Mammary epithelial cell (primary cell): ENCODE measurements at places on chromosomes 2 and 18.
A peak's percentile ranks its signal among the peaks of the same experiment; 100 is the strongest.

DNA sequence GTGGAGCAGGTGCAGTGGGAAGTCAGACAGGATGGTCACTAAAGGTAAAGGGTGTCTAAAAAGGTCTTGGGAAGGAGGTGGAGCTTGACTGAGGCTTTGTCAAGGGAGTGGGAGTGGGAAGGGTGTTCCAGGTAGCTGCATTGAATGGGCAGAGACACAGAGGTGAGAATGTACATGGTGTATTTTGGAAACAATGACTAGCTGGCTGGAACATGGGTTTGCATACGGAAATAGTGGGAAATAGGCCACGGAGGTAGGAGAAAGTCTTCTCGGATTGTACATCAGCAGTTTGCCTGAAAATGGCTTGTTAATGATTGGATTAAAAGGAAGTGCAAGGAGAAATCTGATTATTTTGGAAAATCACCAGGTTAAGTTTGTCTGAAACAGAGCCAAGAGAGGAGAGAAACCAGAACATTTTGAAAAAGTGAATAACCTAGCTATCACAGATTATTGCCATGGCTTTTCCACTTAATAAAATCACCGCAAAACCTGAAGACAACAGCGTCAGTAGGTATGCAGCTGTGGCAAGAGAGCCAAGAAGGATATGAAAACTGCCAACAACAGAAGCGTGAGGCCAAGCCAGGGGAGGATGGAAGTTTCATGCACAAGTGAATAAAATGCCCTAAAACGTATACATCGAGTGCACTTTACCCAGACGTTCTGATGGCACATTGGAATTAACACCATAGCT is 13.9 kb downstream of the PAX8 start:
- DNase-seq = no peak

GRCh38 chr18:45626330-45627203 is 11.3 kb downstream of the SLC14A2 start:
- DNase-seq = peak; percentile 71

- no peak for DNase-seq
Observed at GRCh38 chr2:74724496-74724895, 70.4 kb downstream of the SEMA4F start.

DNA sequence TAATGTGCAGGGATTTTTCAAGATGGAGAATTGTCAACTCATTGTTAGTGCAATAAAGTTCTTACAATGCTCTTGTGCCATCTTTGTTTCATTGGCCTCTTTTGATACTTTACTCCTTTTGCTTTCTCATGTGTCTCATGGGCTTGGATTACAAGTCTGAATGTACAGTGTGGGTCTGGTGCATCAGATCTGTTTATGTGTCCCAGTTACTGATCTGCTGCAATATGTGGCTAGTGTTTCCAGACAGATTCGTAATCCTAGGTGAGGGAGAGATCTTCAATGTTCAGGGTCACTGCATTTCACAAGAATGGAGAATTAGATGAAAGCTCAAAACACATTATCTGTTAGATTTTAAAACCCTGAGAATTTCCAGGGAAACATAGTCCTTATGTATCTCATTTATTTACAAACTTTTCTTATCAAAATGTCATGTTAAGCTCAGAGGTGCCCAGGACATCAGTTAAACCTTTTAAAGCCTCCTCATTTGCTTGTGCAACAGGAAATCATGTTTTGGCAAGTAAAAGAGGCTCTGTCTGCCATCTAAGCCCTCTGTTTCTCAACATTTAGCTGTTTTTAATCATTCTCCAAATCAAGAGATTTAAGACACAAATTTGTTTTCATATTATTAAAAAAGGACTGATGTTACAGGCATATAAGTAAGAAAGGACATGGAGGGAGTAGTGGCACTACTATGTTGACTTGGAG is 108.1 kb downstream of the NUP35 start:
- no peak for DNase-seq

GRCh38 chr2:37388074-37388473 is 43.6 kb downstream of the QPCT start:
- DNase-seq = peak; percentile 96

GRCh38 chr18:76351961-76352581 is 143.0 kb downstream of the ZNF516 start:
- peak; percentile 54 for DNase-seq

DNA sequence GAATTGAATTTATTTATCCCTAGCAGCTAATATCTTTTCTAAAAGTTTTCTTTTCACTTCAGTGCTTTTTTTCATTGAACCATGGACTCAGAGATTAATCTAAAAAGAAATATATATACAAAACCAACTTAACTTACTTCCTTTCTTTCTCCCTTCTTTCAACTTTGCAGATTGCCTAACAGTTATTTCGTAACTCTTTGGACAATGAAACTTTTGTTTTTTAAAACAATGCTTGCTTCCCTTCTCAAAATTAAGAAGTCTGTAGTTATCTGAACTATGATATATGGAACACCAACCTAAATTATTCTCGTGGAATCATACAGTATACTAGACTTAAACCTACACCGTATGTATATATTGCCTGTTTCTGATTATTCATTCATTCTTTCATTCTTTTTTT is 62.9 kb downstream of the MIB1 start:
- peak; percentile 46 for DNase-seq

- no peak for DNase-seq
Observed at GRCh38 chr2:47359375-47359868, 43.5 kb upstream of the MSH2 start.

- no peak for DNase-seq
Observed at GRCh38 chr2:56534321-56534720, 350.5 kb downstream of the CCDC85A start.

GRCh38 chr2:29382486-29382885 is 267.3 kb downstream of the CLIP4 start:
- DNase-seq = no peak

- no peak for DNase-seq
Observed at GRCh38 chr2:127052057-127052770, 54.7 kb downstream of the BIN1 start.

DNA sequence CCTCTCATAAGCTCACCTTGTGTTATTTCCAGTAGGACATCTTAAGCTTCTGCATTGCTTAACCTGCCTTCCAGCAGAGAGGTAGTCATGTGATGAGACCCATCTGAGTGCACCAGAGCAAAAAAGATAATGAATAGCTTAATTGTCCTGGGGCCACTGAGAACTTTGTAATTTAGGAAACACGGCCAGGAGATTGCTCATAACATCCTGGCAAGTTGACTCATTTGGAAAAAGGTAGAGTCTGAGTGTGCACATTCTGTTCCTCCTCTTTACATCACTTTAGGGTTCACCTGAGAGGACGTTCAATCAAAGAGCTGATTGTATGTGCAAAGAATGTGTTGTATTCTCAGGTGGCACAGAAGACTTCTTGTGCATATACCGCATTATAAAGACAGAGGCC is 830.2 kb upstream of the SOX11 start:
- DNase-seq = peak; percentile 96

DNA sequence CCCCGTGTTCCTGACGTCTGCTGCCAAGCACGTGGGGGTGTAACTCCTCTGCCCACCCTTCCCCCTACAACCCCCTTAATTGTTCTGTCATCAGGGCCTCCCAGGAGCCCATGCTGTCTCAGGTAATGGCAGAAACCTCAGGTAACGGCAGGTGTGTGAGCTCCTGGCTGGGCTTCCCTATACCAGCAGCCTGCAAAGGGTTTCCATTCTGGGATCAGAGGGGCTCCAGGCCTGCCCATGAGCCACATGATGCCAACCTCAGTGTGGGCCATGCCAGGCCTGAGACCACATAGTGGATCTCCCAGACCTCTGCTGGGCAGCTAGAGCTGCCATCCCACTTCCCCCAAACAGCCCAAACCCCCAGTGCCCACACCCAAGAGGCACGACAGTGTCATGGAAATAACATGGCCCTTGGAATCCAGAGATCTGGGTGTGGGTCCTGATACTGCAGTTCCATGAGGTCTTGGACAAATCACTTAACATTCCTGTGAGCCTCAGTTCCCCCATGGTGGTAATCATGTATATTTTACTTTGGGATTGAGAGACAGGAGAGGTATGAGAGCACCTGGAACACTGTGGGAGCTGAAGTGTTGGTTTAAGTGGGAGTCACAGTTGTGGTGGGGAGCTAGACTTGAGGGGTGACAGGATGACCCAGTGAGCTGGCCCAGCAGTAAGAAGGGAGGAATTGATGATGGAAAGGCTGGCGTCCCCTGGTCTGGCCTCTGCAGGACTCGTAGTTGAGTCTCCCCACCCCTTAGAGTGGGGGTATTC is 59.6 kb downstream of the ATOH8 start:
- no peak for DNase-seq

- no peak for DNase-seq
Observed at GRCh38 chr2:73896362-73897239, 3.8 kb downstream of the ACTG2 start.

DNA sequence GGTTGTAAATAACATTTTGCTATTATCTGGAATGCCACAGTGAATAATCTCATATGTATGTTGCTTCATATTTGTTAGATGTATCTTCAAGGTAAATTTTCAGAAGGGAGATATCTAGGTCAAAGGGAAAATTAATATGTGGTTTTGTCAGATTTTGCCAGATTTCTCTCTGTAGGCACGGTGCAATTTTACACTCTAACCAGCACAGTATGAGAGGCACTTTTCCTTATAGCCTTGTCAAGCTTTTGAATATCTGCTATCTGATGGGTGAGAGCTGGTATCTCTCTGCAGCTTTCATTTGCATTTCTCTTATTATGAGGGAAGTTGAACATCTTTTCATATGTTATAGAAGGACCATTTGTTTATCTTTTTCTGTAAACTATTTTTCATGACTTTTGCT is 175.7 kb upstream of the PGAP1 start:
- DNase-seq = no peak

- DNase-seq = no peak
Observed at GRCh38 chr18:3728704-3729437, 278.9 kb downstream of the TGIF1 start.

- DNase-seq = no peak
Observed at GRCh38 chr2:230723363-230723762, 10.7 kb downstream of the CAB39 start.

DNA sequence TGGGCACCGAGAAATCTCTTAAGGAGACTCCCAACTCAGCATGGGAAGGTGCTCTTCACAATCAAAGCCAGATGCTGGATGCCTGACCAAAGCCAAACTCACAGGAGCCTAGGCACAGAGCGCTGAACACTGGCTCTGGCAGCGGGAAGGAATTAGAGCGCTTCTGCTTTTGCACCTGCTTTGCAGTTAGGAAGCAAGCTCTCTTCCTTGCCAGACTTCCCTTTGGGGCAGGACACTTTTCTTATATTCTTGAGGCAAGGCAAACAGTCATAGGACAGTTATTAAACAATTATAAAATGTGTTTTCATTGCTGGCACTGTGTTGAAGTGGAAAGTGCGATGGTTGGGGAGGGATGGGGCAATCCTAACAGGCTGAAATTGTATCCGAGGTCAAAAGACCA is 79.6 kb upstream of the DNMT3A start:
- DNase-seq = no peak

- DNase-seq = no peak
Observed at GRCh38 chr2:8433390-8433789, 248.5 kb upstream of the ID2 start.
